ENCODE measurements at places on chromosomes 2 and 18. TPM values are rescaled to one million over a fixed set of nuclear protein-coding genes. Genes with fewer than 3 reads are reported as not detected.

The LRATD1 gene
- total RNA-seq: 3.0 TPM

The LIMS2 gene
- total RNA-seq: 237 TPM

The CCDC88A gene
- total RNA-seq: 19.4 TPM

The ARL6IP6 gene
- total RNA-seq: 5.9 TPM

Measured in Right ventricle myocardium superior (tissue), 1 donor.